ENCODE measurements at places on chromosomes 3 and 15.

GRCh38 chr3:187802928-187803259, 57.6 kb upstream of the BCL6 start:
- no peak for DNase-seq

DNA sequence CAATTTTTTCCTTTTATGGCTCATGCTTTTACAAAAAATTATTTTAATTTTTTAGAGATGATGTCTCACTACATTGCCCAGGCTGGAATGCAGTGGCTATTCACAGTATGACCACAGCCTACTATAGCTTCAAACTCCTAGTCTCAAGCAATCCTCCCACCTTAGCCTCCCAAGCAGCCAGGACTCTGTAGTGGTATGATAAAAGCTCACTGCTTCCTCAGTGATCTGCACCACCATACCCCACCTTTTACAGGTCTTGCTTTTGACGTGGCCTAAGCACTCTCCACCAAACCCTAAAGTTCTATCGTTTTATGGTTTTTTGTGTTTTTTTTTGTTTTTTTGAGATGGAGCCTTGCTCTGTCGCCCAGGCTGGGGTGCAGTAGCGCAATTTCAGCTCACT, 14.0 kb upstream of the TMF1 start:
- DNase-seq: no peak

- no peak for DNase-seq
These were observed 43.2 kb downstream of the GOLGA8S start for GRCh38 chr15:23397779-23398178.

DNA sequence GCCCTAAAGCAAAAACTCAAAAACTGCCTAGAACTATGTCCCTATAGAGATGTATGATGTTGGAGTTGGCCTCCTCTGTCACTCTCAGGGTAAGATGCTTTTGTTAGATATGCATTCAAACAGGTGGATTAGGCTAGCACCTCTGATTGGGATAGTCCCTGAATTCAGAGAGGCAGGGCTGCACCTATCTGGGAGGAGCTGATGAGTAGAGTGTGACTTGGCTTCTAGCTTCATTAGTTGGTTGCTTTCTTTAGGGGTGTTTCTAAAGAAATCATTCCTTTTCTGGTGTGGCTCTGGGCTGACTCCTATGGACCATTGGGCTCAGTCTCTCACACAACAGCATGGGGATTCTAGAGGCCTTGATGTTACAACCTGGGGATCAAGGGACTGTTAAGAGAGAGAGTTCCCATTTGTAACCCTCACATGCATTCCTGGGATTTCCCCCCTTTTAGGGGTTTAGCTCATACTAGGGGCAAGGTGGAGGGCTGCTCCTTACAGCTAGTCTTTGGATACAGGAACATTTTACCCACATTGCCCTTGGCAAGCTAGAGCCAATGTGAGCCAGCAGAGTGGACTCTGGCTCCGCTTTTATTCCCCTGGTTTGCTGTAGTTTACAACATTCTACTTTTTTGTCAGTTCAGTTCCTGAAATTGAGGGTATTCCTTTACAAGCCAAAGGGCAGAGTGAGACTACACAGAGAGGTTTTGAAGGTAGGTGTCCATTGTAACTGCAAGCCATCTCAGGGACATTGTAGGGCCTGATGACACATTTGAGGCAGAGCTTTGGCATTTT, 7.5 kb downstream of the ZNF592 start:
- DNase-seq: no peak

DNA sequence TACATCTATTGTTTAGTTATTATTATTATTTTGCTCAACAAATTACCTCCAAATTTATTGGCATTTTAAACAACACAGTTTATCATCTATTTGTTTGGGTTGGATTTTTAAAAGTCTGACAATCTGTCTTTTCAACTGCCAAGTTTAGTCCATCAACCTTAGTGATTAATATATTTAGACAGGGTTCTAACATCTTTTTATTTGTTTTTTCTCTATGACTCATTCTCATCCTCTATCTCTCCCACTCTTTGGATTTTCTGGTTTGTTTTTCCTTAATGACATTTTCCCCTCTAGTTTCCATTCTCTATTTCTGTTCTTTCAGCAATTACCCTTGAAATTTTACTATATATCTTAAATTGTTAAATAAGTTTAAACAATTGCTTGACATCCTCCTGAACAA, 41.9 kb downstream of the EMC4 start:
- DNase-seq: no peak

GRCh38 chr3:39447637-39448483, 19.6 kb upstream of the MOBP start:
- DNase-seq: no peak

DNA sequence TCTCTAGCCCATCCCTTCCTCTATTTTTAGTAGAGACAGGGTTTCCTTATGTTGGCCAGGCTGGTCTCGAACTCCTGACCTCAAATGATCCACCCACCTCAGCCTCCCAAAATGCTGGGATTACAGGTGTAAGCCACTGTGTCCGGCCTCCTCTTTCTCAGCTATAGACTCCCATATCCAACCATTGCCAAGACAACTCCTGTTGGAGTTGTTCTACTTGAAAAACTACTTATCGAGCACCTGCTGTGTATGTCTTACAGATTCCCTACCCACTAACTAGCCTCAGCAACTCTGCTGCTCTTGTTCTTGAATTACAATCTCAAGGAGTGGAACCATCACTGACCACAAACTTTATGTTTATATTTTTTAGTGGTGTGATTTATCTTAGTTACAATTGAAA, 186.6 kb downstream of the SLC9A9 start:
- DNase-seq: no peak

- DNase-seq: no peak
These were observed 16.9 kb upstream of the TSC22D2 start for GRCh38 chr3:150391161-150391560.

DNA sequence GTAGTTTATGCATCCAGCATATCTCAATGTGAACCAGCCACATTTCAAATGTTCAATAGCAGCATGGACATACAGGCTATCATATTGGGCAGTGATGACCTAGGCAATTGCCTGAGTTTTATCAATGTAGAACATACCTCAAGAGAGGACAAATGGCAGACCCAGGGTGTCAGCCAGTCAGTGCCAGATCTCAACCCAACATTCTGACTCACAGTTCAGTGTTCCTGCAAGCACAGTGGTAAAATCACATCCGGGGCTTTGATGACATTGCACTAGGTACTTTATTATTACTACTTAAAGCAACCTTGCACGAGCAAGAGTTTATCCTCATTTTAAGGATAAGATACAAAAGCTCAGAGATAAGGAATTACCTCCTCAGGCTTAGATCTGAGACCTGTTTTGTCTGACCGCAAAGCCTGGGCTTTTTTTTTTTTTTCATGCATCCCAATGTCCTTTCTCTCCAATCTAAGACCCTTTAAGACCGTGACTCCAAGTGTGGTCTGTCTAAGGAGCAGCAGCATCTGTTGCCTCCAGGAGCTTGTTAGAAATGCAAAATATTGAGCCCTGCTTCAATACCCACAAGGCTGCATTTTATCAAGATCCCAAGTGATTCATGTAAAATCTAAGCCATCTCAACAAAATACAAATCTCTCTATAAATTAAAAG, 60.1 kb downstream of the SLC12A1 start:
- DNase-seq: no peak

DNA sequence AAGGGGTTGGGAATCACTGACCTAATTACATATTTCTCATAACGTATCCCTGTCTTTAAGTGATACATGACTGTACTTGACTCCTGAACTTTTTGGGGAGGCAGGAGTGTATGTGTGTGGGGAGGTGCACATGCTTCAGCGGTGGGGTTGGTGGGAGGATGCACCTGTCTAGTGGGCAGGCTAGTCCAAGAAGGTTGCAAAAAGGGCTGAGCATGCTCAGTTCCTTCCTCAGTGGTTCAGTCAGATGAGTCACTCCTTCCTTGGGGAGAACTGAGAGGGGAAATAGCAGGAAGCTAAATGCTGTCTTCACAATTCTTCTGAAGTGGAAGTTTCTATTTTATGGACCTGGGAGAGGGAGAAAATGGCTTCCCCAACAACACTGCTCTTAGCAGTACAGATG, 24.6 kb upstream of the AP4E1 start:
- no peak for DNase-seq

DNA sequence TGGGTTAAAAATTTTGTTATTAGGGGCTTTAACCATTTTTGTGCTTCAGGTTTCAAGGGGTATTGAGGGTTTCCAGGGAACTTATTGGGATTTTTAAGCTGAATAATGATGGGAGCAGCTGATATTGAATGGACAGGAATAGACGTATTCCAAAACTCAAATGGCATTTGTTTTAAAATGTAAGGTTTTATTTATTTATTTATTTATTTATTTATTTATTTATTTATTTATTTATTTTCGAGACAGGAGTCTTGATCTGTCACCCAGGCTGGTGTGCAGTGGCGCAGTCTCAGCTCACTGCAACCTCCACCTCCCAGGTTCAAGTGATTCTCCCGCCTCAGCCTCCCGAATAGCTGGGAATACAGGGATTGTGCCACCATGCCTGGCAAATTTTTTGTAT, 22.2 kb upstream of the SENP7 start:
- DNase-seq: no peak

DNA sequence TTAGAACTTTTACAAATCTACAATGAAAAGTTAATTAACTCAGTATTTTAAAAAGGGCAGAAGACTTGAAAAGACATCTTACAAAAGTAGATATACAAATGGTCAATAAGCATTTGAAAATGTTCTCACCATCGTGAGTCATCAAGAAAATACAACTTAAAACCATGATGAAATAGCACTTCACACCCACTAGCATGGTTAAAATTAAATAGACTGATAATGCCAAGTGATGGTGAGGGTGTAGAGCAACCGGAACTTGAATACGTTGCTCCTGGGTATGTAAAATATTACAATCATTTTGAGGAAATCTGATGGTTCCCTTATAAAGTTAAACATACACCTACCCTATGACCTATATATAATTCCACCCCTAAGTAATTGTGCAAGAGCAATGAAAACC, 319.8 kb upstream of the UMPS start:
- DNase-seq: no peak

GRCh38 chr3:42517117-42517516, 14.7 kb downstream of the VIPR1 start:
- no peak for DNase-seq

DNA sequence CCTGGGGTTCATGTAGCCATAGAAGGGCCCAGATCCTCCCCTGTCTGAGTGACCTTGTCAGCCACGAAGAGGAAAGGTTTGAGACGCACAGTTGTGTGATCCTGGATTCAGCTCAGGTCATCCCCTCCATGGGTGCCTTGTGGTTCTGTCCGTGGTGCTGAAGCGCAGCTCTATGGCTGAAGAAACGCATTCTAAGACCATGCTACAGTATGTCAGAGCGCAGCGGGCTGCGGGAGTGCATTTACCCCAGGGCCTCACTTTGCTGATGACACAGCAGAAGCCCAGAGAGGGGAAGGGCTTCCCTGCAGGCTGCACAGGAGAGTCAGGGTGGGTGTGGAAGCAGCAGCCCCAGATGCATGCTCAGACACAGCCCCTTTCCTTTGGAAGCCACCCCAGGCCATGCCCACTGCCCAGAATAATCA, 68.8 kb upstream of the IQSEC1 start:
- peak; percentile 56 for DNase-seq

GRCh38 chr3:21392526-21392925, 358.5 kb downstream of the ZNF385D start:
- DNase-seq: no peak

GRCh38 chr15:69037482-69037881, 23.0 kb downstream of the NOX5 start:
- DNase-seq: no peak

DNA sequence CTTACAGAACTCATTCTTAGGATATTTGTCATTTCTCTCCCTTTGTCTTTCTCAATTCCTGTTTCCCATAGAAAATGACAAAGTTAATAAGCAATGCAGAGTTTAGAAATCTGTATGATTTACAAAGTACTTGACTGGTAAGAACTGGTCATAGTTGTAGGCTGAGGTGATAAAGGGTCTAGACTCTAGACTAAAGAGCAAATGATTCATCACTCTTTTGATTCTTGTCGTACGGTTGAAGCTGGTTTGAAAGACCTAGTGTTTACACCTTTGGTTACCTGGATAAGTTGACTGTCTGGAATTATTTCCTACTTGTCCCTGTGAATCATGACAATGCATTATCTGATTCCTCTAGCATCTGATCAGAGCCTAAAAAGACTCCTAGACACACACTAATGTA, 58.9 kb upstream of the TP63 start:
- DNase-seq: no peak

GRCh38 chr3:127746400-127747057, 73.8 kb downstream of the ABTB1 start:
- no peak for DNase-seq

DNA sequence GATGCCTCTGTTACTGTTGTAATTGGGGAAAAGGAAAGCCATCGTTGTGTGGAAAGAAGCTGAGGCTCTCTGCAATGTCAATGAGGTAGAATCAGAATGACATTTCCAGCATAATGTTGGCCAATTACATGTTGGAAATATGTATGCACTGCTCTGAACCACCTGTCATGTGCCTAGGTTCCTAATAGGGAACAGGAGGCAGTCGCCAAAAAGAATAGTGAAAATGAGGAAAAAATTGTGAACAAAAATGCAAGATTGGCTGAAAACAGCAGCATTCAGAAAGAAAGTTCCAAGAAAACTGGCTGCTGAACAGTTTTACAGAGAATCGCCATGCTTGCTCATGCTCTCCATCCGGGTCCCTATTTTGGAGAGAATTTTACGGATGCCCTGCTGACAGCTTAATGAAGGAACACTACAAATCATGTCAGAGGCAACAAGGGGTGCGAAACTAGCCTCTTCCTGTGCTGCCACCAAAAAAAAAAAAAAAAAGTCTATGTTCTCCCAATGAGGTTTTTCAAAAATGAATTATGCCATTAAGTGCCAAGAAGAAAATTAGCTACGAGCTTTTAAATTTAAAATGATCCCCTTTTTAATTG, 305.9 kb upstream of the ARRDC4 start:
- no peak for DNase-seq

DNA sequence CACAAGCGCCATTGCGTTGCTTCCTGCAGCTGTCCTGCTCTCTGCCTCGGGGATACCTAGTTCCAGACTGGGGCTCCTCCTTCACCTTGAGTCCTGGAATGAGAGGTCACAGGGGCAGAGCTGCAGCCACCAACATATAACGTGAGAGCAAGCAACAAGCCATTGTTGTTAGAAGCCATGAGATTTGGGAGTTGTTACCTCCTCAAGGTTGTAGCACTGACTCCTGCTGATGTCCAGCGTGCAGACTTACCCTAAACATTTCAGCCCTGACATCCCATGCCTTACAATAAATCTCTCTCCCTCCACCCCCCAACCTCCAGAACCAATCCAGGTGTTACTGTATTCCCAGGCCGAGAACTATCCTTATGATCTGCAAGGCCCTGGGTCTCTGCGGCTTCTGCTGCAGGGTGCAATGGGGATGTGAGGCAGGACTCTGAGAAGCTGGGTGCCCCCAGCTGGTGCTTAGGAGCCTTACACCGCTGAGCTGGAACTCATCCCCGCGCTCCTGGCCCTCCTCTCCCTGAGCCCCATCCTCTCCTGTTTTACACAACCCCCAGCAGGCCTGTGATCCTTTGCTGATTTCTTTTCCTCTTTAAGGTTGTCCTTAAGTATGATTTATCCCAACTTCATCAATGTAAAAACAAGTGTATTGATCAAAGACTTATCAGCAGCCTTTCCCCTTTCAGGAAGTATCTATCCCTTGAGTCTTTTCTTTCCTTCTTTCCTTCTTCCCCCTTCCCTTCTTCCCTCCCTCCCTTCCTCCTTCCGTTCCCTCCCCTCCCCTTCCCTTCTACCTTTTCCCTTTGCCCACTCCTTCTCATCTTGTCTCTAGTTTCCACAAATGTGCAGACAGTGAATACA, 84.2 kb upstream of the ABHD2 start:
- no peak for DNase-seq

GRCh38 chr3:174822320-174822719, 36.8 kb upstream of the NAALADL2 start:
- DNase-seq: no peak

- DNase-seq: no peak
These were observed 45.5 kb upstream of the SUCLG2 start for GRCh38 chr3:67699882-67700281.

Measured in coronary artery (tissue), 2 donors.